ENCODE measurements at places on chromosomes 2 and 18. TPM values are rescaled to one million over a fixed set of nuclear protein-coding genes. Genes with fewer than 3 reads are reported as not detected.

Gene EVX2
- 2.2 TPM for total RNA-seq

Gene ZNG1B
- 47.1 TPM for total RNA-seq

Gene GRP
- 6.6 TPM for total RNA-seq

Gene AAK1
- total RNA-seq, result 35.7 TPM

Gene TMEM247
- not detected for total RNA-seq

GRCh38 chr2:68435615-68436014 lies 31.5 kb downstream of the FBXO48 start:
- peaks cover 31% of the 10 kb centered on the region for H3K4me1 ChIP-seq
- H3K27ac ChIP-seq, result peak overlapping the region; percentile 49
- no peaks in the 10 kb centered on the region for H3K27me3 ChIP-seq
- no peaks in the 10 kb centered on the region for H3K36me3 ChIP-seq
- H3K4me3 ChIP-seq, result no peak overlapping the region

- H3K27me3 ChIP-seq, result no peaks in the 10 kb centered on the region
- no peaks in the 10 kb centered on the region for H3K4me1 ChIP-seq
- H3K27ac ChIP-seq, result no peak overlapping the region
- peaks cover 15% of the 10 kb centered on the region for H3K36me3 ChIP-seq
- no peak overlapping the region for H3K4me3 ChIP-seq
Observed at GRCh38 chr2:203177361-203177760, 61.5 kb upstream of the CYP20A1 start.

GRCh38 chr18:2568129-2568528 lies 3.2 kb downstream of the METTL4 start:
- no peaks in the 10 kb centered on the region for H3K27me3 ChIP-seq
- no peak overlapping the region for H3K27ac ChIP-seq

Data from sigmoid colon (tissue), 7 donors.